KBM-7 (cell line): ENCODE measurements at places on chromosomes 13 and 19.

GRCh38 chr19:53518121-53518520 lies 19.8 kb upstream of the ZNF331 start:
- no peak for DNase-seq

- DNase-seq = no peak
Observed at GRCh38 chr13:21121616-21122015, 54.7 kb downstream of the SKA3 start.

- DNase-seq = no peak
Observed at GRCh38 chr19:42045575-42045974, 24.4 kb downstream of the GRIK5 start.

DNA sequence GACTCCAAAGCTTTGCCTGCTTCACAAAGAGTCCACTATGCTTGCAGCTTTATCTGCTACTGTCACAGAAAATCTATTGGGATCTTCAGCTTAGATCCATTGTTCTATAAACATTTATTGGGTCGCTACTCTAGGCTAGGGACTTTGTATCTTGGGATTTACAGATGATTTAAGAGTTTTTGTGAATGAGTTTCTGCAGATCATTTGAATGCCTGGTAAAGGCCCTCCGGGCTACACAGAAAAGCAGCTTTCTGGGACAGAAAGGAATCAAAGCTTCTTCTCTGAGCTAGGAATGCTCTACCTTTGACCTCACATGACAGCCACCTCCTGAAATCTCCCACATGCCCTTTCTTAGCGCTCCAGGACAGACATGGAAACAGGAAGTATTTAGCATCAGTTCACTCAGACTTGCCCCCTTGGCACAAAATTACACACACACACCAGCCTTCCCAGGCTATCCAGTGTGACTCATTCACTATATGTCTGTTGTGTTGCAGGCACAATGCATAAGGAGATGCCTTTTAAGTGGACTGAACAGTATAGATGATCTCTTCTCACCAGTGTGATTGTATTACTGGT lies 492.4 kb downstream of the DACH1 start:
- DNase-seq = no peak

- no peak for DNase-seq
Observed at GRCh38 chr19:47370045-47370611, 21.0 kb downstream of the DHX34 start.

DNA sequence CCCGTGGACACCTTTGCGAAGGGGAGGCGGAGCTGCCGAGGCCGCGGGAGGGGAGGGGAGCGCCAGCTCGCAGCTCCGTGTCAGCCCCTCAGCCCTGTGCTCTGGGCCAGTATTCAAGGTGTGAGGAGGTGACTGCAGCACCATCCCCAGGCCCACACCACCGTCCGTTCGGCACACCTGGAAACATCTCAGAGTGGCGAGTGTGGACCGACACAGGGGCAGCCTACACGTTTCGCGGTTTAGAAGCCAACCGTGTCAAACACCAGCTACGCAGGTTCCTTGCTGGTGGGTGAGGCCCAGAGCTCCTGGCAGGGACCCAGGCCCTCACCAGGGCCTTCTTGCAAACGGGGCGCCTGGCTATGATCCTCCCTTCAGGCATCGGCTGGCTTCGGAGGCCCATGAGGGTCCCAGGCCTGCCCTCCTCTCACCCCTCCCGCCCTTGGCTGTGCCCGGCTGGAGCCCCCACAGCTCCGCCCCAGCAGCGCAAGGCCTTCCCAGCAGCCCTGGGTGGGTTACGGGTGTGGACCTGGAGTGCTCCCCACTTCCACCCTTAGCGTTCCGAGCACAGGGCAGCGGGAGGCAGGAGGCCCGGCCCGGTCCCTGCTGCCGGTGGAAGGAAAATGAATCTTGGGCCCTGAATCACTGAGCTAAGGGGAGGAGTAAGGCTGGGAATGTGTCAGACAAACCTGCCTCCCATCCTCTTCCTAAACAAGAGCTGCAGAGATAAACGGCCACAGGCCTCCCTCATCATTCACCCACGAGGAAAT lies 1.2 kb downstream of the C13orf46 start:
- DNase-seq = no peak

DNA sequence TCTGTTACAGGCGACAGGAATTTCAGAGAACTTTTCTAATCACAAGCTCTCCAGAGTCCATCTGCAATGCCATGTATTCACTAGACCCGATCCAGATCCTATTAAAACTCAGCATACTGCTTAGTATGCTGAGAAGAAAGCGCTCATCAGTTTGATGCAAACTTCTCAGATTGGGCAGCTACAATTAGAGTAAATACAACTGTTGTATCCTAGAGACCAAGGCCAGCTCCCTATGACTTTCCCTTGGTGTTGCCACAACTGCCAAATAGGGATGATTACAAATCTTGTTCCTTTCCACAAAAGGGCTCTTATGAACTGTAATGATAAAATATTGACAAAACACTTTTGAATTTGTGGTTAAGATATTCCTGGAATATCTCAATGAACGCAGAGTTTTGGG lies 191.2 kb downstream of the SPRY2 start:
- no peak for DNase-seq

GRCh38 chr19:47471733-47472457 lies at the start of gene SLC8A2:
Gene SLC8A2 (minus strand): TSS chr19:47471893. CDS start chr19:47466403, 5,490 bp downstream.
- DNase-seq = peak; percentile 83

GRCh38 chr13:32023698-32024097 lies 7.9 kb upstream of the FRY start:
- no peak for DNase-seq

- no peak for DNase-seq
Observed at GRCh38 chr13:39401046-39401705, 201.8 kb downstream of the LHFPL6 start.

GRCh38 chr19:16436780-16437332 lies 34.9 kb downstream of the EPS15L1 start:
- peak; percentile 26 for DNase-seq

DNA sequence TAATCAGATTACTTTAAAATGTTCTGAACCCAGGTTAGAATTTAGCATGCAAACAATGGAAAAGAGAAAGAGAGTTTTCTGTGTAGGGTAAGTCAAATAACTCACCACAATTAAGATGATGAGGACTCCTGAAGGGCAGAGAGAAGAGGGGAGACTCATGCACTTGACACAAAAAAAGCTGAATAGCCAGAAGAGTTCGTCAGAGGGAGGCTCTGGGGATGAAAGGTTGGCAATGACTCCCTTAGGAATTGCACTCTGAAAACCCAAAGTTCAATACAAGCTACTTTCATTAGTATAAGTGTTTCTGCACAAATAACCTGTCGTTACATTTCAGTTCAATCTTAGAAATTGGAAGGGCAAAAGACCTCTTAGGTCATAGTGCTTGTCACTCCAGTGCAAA lies 434.4 kb upstream of the PCDH9 start:
- no peak for DNase-seq
